ENCODE measurements at places on chromosomes 4 and X. TPM values are rescaled to one million over a fixed set of nuclear protein-coding genes. Genes with fewer than 3 reads are reported as not detected.
A peak's percentile ranks its signal among the peaks of the same experiment; 100 is the strongest.

Gene CYP4V2
- total RNA-seq, result 2.2 TPM

Gene NAA11
- not detected for total RNA-seq

Gene NDST4
- not detected for total RNA-seq

Gene FGFR3
- total RNA-seq, result 18.2 TPM

DNA sequence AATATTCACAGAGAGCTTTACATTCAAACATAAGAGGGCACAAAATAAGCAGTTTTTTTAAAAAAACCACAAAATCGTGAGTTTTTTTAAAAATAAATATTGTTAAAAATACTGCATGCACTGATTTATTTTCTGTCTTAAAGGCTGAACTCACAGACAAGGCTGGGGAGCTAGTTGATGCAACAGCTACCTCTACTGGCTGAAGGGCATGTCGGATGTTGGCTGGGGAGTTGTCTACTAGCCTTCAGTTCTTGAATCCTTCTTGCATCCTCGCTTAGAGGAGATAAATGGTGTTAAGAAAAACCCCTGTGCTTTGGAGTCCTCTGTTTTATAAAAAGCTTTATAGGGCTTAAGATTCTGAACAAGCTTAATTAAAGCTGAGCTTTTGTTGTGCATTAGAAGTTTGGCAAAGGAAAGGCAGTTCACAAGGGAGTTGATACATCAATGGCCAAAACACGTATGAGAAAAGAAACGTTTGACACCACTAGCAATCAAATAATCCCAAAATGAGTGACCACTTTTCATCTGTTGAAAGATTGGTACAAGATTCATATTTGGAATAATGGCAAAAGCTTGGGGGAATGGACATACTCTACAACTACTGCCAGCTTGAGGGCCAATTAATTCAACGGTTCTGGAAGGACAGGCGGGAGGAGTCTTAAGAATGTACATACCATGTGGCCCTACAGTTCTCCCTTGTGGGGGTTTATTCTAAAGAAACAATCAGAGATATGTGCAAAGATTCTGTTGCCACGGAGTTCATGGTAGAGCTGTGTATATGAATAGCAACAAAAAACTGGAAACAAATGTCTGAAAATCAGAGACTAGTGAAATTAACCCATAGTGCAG, 94.7 kb downstream of the SEL1L3 start:
- H3K36me3 ChIP-seq, result peaks cover 29% of the 10 kb centered on the region
- H3K4me3 ChIP-seq, result no peak overlapping the region
- DNase-seq, result peak; percentile 62
- H3K4me1 ChIP-seq, result no peaks in the 10 kb centered on the region
- no peak overlapping the region for H3K27ac ChIP-seq

- H3K27me3 ChIP-seq, result no peaks in the 10 kb centered on the region
- no peak overlapping the region for H3K27ac ChIP-seq
- H3K4me3 ChIP-seq, result no peak overlapping the region
Measured at GRCh38 chr4:179530958-179531357, 2088.7 kb upstream of the AGA start.

GRCh38 chr4:48985976-48986653, at the start of gene CWH43:
TSS of gene CWH43 (plus strand) at chr4:48986275. CDS start at chr4:48986430, 155 bp downstream.
- DNase-seq, result peak; percentile 69
- H3K4me3 ChIP-seq, result peak within 1 kb of the TSS; percentile 66
- 0 out of 2 replicates have a peak, but pooled peaks cover 2% of the 10 kb centered on the region for H3K4me1 ChIP-seq
- H3K36me3 ChIP-seq, result no peaks in the 10 kb centered on the region

DNA sequence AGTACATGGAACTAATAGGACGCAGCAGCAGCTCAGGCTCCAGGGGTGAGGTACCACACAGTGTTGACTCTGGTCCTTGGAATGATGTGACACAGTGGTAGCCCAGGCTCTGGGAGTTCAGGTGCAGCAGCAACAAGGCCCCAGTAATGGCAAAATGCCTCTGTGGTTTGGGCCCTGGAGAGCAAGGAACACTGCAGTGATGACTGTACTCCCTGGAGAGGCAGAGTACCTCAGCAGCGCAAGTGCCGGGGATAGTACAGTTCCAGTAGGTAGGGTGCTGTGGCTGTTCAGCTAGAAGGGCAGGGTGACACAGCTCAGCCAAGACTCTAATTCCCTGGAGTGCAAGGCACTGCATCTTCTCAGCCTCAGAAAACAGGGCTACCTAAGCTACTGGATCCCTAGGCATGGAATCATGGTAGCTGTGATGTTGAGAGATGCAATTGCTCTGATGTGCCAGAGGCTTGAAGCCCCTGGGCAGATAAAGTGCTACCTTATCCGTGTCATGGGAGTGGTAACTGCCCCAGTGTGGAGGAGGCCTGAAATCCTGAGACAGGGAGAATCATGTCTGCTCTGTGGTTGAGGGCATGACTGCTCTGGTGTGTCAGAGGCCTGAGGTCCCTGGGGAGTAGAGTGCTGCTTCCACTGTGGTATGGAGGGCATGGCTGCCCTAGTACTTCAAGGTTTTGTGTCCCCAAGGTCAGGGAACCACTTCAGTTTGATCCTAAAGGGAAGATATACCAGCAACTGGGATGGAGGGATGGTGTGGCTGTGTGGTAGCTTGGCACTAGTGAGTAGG, 55.2 kb downstream of the AREG start:
- H3K4me1 ChIP-seq, result no peaks in the 10 kb centered on the region
- no peak overlapping the region for H3K27ac ChIP-seq
- DNase-seq, result no peak

DNA sequence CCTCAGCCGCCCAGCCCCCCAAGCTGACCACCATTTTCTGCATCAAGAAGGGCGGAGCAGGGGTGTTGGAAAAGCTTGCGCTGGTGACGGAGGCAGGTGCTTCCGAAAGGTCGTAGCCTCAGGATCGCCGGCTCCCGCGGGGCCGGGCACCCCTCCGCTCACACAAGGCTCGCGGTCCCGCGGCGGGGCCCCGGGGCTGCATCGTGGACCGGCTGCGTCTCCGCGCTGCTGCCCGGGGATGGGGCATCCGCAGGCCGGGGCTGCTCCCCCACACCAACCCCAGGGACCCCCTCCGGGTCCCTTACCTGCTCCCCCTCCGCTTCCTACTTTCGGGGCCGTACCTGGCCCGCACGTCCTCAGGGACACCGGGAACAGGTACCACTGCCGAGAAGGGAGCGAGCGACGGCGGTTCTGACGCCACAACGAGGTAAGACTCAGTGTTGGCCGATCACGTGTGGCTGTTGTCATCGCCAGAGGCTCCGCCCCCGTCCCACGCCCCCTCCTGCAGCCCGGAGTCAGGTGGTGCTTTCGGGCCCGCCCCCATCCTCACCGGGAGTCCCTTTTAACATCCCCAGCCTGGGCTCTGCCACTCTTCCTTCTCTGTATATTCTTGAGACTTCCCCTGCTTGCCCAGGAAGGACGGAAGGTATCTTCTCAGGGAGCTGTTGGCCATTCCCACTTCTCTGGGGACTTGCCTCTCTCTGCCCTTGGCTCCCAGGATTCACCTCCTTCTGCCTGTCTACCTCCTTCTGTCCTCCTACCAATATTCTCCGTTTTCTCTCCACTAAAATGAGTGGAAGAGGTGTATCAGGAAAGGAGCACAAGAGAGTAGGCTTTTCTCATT, at the start of gene BEX2:
BEX2 (minus strand) TSS at position 436 of the 844 bp plus-strand sequence. CDS start 1,014 bp downstream, outside the sequence.
- DNase-seq, result peak; percentile 89
- H3K4me1 ChIP-seq, result peaks cover 4% of the 10 kb centered on the region
- H3K27ac ChIP-seq, result peak within 1 kb of the TSS; percentile 85
- H3K36me3 ChIP-seq, result no peaks in the 10 kb centered on the region
- peak within 1 kb of the TSS; percentile 72 for H3K4me3 ChIP-seq

- no peak overlapping the region for H3K27ac ChIP-seq
- H3K4me1 ChIP-seq, result peaks cover 40% of the 10 kb centered on the region
- no peaks in the 10 kb centered on the region for H3K27me3 ChIP-seq
- H3K36me3 ChIP-seq, result no peaks in the 10 kb centered on the region
- H3K4me3 ChIP-seq, result no peak overlapping the region
- DNase-seq, result no peak
Measured at GRCh38 chr4:24881508-24882196, 31.2 kb downstream of the CCDC149 start.

DNA sequence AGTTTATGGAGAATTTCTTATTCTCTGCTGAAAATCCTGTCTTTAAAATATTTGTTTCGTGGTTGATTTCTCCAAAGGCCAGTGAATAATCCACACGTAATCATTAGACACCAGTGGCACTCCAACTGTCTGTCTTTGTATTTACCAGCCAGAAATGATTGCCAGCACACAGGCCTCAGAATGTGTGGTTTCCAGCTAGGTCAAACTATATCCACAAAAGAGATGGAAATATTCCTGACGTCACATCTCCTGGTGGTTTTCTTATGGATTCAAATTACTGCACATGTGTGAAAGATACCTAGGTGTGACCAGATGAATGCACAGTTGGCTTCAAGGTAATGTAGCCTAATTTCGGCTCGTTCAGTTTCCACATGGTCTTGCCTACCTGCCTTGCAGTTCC, 27.2 kb upstream of the TENM3 start:
- H3K27me3 ChIP-seq, result no peaks in the 10 kb centered on the region
- no peak for DNase-seq
- peaks cover 19% of the 10 kb centered on the region for H3K4me1 ChIP-seq
- H3K27ac ChIP-seq, result peak overlapping the region; percentile 69
- H3K4me3 ChIP-seq, result no peak overlapping the region

DNA sequence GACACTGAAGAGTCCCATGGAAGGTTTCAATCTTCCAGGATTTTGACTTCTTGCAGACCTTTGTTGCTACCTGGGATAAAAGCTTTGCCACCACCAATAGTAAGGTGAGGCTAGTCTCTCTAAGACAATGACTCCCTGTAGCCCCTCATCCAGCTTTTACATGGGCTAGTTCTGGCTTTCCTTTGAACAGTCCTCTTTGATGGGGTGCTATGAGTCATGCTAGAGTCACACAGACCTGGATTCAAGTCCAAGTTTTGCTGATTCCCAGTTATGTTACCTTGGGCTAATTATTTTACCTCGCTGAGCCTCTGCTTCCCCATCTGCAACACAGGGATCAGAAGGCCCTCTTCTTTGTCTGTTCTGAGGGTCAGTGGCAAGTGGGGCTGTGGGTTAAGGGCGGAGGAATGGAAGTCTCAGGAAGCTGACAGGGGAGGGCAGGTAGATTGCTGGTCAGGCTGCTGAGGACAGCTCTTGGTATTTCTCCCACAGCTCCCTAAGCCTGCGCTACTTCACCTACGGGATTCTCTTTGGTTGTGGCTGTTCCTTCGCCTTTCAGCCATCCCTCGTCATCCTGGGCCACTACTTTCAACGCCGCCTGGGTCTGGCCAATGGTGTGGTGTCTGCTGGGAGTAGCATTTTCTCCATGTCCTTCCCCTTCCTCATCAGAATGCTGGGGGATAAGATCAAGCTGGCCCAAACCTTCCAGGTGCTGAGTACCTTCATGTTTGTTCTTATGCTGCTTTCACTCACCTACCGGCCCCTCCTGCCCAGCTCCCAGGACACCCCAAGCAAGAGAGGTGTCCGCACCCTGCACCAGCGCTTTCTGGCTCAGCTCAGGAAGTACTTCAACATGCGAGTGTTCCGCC, 90.3 kb downstream of the RLIM start:
- no peaks in the 10 kb centered on the region for H3K36me3 ChIP-seq
- no peak overlapping the region for H3K4me3 ChIP-seq

DNA sequence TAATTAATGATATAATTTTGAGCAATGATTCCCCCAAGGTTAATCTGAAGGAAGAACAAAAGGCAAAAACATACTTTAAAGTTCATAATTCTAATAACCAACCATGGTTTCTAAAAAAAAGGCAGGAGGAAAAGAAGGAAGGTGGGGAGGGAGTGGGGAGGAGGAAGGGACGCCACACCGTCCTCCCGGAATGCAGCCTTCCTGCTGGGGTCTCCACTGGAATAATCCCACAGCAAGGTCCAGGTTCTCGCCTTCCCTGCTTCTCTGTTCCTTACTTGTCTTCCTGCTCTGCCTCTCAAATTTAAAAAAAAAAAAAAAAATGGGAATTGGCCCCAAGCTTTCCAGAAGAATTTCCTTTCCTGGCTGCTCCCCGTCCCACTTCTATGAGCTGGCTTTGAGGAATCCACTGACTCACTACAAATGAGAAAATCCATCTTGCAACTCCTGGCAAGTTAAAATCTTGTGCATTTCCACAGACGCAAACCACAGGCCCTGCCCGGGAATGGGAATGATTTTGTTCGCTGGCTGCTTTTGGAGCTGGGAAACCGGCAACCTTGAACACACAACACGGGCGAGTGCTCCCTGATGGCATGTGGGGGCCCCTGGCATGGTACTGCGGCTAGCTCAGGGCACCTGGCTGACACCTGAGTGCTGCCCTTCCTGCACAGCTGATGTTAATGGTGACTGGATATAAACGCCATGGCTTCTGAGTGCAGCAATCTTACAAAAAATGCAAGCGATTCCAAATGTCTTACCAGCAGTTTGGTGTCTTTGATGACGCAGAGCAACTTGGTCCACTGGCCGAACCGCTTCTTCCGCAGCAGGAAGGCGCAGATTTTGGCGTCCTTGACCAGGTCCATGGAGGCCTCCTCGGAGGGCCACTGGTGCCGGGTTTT, 97.0 kb downstream of the AFAP1 start:
- H3K4me1 ChIP-seq, result peaks cover 35% of the 10 kb centered on the region
- peaks cover 10% of the 10 kb centered on the region for H3K36me3 ChIP-seq
- H3K4me3 ChIP-seq, result no peak overlapping the region
- H3K27ac ChIP-seq, result peak overlapping the region; percentile 63

GRCh38 chrX:34734383-34734782, 77.3 kb upstream of the TMEM47 start:
- H3K4me1 ChIP-seq, result no peaks in the 10 kb centered on the region
- DNase-seq, result no peak
- H3K27ac ChIP-seq, result no peak overlapping the region
- H3K36me3 ChIP-seq, result no peaks in the 10 kb centered on the region
